ENCODE measurements at places on chromosomes 7 and 10. TPM values are rescaled to one million over a fixed set of nuclear protein-coding genes. Genes with fewer than 3 reads are reported as not detected.

Gene EN2
- total RNA-seq = not detected

Gene CRPPA
- total RNA-seq = 1.3 TPM

Gene ZFYVE27
- 24.3 TPM for total RNA-seq

Gene FOXI2
- total RNA-seq = not detected

Gene ZC3HAV1L
- 9.5 TPM for total RNA-seq

Gene GSTK1
- 84.5 TPM for total RNA-seq

Gene IQCE
- total RNA-seq = 12.9 TPM

Gene INSYN2A
- 0.11 TPM for total RNA-seq

Gene EPO
- not detected for total RNA-seq

Gene LLCFC1
- total RNA-seq = not detected

Gene TDRD1
- total RNA-seq = 0.62 TPM

Gene GDF10
- total RNA-seq = 0.12 TPM

Gene CDC14C
- total RNA-seq = not detected

Gene ZNF518A
- 15.5 TPM for total RNA-seq

Gene NEURL1
- total RNA-seq = 1.00 TPM
